ENCODE measurements at places on chromosomes 6 and 20.

GRCh38 chr20:44851545-44851944, 34.0 kb upstream of the YWHAB start:
- no peak for DNase-seq

- no peak for DNase-seq
Observed at GRCh38 chr6:87161299-87161698, 5.9 kb downstream of the ZNF292 start.

- DNase-seq, result no peak
Observed at GRCh38 chr6:5665173-5665572, 341.6 kb downstream of the NRN1 start.

DNA sequence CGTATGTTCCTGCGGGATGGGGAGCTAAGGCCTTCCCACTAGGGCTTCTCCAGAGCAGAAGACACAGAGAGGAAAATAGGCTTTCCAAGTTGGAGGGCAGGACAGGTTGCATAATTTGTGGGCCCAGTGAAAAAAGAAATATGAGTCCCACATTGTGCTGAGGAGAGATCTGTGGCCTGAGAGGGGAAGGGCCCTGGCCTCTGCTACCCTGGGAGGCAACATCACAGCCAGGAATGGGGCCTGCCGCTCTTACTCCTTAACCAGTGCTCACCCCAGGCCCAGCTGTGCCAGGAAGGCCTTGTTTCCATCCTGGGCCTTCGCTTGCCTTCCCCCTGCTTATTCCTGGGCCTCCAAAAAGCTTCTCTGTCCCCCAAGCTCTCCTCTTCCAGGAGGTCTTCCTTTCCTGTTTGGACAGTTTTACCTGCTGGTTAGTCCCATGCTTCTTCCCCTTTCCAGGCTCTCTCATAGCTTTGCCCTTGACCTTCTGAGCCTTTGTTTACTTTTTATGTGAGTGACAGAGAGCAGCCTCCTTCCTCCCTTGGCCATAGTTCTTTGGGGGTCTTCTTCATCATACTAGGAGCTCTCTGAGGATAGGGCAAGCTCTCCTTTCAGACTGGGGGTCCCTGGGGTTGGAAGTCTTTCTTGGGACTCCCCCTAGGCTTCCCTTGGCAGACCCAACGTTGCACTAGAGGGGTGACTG, 26.2 kb upstream of the VEGFA start:
- DNase-seq, result no peak

DNA sequence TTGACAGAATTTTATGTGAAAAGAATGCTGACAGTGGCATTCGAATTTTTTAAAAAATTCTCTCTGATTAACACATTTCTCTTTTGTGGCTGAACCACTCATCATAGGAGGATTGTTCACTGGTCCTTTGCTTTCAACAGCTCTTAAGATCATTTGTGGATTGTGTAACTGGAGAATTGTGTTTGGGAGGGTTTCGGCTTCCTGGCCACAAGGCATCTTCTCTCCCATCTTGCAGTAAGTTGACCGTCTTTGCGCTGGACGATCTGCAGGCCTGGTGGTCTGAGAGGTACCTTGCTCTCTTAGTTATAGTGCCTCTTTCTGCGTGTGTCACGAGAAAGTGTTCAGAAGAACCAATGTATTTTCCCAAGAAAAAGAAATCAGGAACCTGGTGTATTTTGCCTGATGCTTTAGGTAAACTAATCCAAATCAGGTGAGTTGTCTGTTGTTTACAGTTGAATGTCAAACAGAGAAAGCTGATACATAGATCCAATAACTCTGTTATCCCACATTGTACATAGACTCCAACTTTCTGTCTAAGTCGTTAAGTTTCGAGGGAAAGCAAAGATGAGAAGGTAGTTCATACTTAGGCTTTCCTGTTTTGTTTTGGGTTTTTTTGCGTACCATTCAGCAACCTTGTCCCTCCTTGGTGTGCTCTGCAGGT, 14.8 kb upstream of the EXOC2 start:
- DNase-seq, result no peak

DNA sequence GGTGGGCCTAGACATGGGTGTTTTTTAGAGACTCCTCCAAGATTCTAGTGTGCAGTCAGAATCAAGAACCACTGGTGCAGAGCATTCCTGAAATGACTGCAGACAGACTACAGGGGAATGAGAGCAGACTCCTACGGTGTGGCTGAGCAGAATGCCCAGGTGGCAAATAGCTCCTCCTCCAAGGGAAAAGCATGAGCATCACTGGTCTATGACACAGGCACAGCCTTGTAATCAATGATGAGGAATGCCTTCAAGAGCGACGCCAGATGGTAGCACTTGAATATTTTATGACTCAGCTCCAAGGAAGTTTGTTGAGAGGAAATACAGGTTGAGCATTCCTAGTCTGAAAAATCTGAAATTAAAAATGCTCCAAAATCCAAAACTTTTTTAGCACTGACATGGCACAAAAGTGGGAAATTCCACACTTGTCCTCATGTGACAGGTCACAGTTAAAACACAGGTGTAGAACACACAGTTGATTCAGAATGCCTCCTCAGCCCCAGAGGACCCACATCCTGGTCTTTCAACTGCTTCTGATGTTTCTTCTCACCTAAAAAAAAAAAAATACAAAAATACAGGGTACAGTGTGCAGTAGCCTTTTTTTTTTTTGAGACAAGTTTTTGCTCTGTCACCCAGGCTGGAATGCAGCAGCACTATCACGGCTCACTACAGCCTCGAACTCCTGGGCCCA, 10.6 kb upstream of the FAM8A1 start:
- DNase-seq, result no peak

- DNase-seq, result no peak
Observed at GRCh38 chr6:11266926-11267325, 34.5 kb upstream of the NEDD9 start.

GRCh38 chr20:4490606-4491280, 231.0 kb upstream of the PRND start:
- no peak for DNase-seq

DNA sequence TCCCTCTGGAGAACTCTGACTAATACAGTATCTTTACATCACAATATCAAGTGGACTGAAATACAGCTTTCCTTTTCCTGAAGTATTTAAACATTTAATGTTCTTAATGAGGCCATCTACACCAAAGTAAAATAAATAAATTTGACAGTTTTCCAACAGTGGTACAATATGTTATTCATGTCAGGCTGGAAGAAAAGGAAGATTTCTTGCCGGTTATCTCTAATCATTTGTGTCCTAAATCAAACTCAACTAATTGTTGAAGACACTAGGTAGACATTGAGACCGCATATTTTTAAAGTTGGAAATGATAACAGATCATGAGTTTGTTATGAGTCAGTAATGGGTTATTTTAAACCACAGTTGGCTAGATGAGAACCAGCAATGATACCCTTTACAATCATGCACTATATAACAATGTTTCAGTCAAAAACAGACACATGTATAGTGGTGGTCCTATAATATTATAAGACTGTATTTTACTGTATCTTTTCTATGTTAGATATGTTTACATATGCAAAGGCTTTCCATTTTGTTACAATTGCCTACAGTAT, 241.6 kb downstream of the LMBRD1 start:
- no peak for DNase-seq

DNA sequence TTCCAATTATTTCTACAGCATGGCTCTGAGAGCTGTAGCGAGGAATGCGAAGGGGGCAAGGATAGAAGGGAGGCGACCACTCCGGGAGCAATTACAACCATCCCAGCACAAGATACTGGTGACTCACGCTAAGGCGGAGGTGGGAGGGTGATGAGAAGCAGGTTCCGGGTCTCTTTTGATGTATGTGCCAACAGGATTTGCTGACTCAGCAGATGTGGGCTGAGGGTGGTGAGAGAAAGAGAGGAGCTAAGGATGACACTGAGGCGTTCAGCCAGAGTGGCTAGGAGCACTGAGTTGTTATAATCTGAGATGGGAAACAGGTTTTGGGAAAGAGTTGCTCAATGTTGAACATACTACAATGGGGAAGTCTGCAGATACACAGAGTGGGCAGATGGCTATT, 9.3 kb upstream of the TXNDC5 start:
- no peak for DNase-seq

GRCh38 chr20:41505184-41505583, 113.0 kb downstream of the CHD6 start:
- DNase-seq, result no peak

DNA sequence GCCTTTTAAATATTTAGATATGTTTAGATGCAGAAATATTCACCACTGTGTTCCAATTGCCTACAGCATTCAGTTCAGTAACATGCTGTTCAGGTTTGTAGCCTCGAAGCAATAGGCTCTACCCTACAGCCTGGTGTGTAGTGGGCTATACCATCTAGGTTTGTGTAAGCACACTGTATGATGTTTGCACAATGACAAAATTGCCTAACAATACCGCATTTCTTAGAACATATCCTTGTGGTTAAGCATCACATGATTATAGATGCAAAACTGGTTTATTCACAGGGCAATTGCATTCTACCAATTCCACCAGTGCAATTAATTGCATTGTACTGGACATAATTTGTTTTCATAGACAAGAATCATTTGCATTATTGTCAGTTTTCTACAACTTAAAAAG, 7.9 kb upstream of the SLC22A16 start:
- DNase-seq, result no peak

GRCh38 chr6:139156551-139156950, 21.7 kb downstream of the HECA start:
- DNase-seq, result no peak

DNA sequence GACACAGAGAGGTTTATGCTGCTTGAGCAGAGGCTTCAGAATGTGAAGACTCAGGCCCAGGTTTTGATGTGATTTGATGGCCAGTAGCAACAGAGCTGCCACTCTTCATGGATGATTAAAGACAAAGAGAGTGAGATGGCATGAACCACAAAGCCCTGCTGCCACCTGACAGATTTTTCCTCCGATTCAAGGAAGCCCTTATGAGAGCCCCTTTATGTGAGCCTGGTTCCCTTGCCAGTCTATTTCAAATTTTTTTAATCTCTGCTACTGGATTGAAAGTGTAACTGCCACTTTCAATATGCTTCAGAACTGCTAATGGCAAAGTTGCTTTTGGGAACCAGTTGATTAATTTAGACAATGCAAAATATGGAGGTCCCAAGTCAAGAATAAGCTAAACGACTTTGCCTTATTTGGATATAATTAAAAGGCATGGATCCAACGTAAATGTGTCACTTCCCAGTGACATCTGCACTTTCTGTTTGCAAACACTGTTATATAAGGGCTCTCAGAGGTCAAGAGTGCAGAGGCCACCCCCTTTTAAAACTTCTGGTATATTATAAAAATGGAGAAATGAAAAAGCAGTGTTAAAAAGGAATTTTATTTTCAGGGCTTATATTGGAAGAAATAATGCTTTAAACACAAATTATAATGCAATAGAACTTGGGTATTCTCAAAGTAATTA, 238.9 kb upstream of the FLRT3 start:
- DNase-seq, result no peak

DNA sequence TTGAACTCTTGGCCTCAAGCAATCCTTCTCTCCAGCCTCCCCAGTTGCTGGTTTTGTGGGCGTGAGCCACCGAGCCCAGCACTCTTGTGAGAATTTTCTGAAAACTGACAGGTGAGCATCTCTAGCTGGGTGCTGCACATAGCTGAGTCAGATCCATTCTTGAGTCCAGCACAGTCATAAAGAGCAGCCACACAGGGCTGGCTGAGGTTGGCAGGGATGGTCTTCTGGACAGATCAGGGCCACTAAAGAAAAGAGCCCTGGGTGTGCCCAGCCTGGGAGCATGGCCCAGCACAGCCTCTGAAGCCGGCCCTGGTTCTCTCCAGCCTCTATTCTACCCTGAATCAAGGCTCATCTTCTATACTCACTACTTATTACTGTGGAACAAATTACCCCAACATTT, 11.5 kb downstream of the DLGAP4 start:
- no peak for DNase-seq

GRCh38 chr20:10271494-10272219, 53.0 kb downstream of the SNAP25 start:
- DNase-seq, result no peak

GRCh38 chr6:148382861-148383260, 40.2 kb downstream of the SASH1 start:
- no peak for DNase-seq

DNA sequence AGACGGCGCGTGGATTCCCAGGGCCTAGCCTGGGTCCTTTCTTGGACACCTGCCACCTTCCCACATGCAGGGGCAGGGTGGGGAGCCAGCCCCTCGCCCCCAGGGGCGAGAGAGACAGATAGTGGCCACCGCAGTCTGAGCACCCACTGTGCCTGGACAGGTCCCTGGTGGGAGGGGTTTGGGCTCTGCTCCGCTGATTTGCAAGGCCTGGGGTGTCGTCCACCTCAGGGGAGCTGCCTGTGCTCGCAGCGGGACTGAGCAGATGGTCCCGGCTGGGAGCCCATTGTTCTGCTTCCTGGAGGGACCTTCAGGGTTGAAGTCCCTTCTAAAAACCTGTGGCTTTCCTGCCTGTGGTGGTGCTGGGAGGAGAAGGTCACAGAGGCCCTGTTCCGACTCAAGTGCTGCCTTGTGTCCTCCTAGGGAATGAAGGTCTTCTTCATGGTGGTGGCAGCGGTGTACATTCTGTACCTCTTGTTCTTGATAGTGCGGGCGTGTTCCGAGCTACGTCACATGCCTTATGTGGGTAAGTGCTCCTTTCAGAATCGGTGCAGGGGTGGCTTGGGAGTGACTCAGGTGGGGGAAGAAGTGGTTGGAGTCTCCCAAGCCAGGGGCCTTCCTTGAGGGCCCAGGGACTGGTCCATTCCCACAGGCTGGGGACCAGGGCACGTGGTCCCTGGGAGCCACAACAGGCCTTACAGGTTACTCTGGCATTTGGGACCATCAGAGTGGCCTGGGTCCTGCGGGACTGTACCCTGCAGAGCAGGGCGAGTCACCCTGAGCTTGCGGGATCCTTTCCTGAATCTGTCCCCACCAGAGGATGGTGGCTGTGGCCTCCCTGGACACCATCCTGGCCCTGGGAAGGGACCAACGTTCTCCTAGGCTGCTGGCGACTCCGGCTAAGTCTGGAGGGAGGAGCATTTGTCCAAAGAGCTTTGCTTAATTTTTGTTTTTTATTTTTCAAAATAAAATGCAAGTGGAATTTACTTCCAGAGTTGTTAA, 19.6 kb downstream of the DYNLT1 start:
- DNase-seq, result no peak

GRCh38 chr6:113111550-113111949, 745.6 kb upstream of the MARCKS start:
- no peak for DNase-seq

DNA sequence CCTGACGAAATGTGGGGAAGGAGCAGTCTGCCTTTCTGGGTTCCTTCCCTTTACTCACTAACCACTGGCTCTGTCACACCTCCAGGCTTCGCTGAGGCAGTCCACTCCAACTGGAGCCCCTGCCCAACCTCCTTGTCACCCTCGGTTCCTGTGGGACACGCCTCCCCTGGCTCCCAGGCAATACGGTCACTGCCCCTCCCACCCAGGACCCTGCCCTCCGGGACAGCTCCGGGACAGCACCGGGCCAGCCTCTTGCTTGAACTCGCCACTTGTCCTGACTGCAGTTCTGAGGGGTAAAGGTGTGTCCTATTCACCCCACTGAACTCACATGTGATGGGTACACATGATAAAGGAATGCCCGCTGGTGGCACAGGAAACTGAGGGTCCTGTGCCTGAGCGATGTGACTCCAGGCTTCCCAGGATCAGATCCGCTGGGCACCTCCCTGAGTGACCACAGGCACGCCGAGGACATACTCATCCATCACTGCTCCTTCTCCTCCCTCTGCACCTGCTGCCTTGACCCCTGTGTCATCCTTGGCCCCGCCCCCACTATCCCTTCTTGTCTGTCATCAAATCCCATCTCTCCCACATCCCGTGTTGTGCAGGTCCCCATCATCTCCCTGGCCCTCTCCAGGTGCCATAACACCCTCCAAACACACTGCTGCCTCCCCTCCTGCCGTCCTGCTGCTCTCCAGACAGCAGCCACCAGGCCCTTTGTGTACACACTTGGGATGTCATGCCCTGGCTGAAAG, 7.9 kb downstream of the SDCBP2 start:
- no peak for DNase-seq
